Renal cortical epithelial cell (primary cell): ENCODE measurements at places on chromosomes 7 and 10. TPM values are rescaled to one million over a fixed set of nuclear protein-coding genes. Genes with fewer than 3 reads are reported as not detected.

DNA sequence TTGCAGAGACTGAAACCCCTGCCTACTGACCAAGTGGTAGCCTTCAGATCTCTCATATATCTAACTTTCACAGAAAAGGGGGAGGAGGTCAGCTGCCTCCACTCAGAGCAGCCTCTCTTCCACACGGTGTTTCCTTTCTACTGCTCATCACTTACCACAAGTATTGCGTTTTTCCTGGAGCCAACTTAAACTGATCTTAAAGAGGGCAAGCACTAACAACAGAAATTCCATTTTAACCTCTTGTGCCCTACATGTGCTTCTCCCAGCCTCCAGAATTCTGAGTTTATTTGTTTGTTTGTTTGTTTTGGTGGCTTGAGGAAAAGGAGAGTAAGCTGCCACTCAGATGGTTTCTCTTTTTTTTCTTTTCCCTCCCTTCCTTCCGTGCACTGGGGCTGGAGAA is 19.1 kb downstream of the SKIDA1 start:
- DNase-seq, result no peak

DNA sequence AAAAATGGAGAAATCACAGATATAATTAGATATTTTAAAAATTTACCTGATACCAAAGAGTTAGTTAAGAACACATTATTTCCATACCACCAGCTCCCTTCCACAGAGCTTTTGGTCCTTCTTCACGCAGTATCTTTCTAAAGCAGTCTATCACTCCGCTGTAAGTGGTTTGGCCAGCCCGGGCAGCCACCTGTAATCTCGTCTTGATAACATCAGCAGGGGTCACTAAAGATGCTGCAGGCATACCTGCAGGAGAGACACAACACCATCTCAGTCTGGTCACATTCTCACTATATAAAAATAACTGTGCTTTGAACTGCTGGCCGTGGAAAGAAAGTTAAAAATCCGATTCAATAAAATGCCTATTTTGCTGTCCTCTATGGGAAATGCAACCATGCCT is 200.1 kb downstream of the SLC25A13 start:
- DNase-seq, result no peak

DNA sequence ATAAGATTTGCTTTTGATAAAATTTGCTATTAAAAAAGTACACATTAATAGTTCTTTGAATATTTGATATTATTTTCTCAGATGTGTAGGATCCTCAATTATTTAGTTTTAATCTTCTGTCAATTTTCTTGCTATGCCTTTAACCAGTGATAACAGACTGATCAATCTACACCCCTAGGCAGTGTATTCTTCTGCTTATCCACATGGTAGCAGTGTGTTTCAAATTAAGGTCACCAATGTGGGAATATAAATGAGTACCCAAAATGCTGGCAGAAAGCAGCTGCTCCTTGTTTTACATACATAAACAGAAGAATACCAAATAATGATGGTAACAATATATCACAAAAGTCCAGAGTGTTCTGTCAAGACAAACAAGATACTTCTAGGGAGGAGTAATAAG is 87.0 kb downstream of the SKAP2 start:
- DNase-seq, result no peak

DNA sequence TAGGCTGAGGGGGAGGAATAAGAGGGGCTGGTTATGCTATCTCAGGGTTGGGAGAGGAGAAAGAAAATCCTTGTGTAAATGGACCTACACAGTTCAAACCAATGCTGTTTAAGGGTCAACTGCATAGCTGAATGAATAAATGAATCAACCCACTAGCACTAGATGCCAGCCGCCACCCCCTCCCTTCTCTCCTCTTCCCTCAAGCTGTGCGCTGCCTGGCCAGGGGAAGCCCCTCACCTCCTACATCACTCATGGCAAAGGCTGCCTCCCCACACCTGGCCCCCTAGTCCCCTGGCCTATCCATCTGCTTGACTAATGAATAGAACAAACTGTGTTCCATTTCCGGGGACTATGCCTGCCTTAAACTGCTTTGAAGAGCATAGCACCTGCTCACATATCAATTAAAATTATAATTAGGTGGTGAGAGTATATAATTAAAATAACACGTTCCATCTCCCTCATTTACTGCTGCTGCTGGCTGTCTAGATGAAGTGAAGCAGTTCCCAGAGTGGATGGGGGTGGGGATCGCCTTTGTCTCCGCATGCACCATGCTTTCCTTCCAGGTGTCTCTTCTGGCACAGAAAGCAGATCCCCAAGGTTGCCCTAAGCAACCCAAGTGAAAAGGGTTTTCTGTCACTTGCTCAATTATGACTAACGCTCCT is 32.6 kb downstream of the GRID1 start:
- DNase-seq, result no peak

GRCh38 chr10:94591461-94592205 is 46.0 kb downstream of the HELLS start:
- DNase-seq, result no peak

Gene DOCK4
- 24.5 and 50.4 TPM in 2 replicates for total RNA-seq

- no peak for DNase-seq
Observed at GRCh38 chr10:35462491-35462934, 126.2 kb downstream of the CCNY start.

Gene MDH2
- total RNA-seq, result 29.5 and 80.6 TPM in 2 replicates

DNA sequence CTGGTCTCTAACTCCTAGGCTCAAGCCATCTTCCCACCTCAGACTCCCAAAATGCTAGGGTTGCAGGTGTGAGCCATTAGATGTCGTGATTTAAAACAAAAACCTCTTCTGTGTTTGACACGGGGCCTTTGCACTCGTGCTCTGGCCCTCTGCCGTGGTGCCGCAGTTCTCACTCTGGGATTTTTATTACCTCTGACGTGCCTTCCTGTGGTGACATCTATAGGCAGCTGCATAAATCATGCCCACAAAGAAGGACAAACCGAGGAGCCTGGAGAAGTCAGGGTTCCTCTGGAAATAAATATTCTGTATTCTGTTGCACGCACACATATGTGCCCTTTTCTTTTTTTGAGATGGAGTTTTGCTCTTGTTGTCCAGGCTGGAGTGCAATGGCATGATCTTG is 25.9 kb upstream of the OCM start:
- no peak for DNase-seq

Gene XPNPEP1
- 121 and 123 TPM in 2 replicates for total RNA-seq

GRCh38 chr7:114083166-114084001 is 164.6 kb upstream of the PPP1R3A start:
- DNase-seq, result no peak

Gene SP8
- total RNA-seq, result not detected in 2 replicates

DNA sequence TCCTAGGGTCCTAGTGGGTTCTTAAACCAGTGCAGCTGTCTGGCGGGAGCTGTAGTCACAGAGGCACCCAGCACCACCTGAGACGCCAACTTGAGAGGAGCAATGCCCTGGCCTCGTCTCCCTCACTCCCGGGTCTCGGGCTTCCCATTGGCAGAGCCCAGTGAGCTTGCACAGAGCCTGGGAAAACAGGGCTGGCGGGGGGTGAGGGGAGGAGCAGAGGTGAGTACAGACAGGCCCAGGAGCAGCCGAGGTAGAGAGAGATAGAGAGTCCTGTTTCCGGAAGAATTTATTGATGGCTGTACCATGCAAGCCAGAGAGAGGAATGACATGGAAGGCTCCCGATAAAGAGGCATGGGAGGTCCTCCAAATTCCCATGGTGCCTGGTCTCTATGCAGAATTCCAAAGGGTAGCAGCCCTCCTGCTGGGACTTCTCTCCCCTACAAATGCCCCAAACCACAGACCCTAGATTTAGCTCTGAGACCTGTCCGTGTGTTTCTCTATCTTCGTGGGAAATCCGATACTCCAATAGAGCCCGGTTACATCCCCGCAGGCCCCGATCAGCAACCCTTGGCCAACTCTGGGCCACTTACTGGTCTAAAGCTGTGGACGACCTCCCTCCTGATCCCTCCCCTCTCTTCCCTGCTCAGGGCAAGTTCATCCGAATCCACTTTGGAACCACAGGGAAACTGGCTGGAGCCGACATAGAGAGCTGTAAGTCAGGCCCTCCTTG is 20.3 kb upstream of the MYH16 start:
- no peak for DNase-seq

Gene PRTFDC1
- 12.2 and 13.7 TPM in 2 replicates for total RNA-seq

- DNase-seq, result no peak
Observed at GRCh38 chr7:101857358-101857811, 40.0 kb downstream of the CUX1 start.

DNA sequence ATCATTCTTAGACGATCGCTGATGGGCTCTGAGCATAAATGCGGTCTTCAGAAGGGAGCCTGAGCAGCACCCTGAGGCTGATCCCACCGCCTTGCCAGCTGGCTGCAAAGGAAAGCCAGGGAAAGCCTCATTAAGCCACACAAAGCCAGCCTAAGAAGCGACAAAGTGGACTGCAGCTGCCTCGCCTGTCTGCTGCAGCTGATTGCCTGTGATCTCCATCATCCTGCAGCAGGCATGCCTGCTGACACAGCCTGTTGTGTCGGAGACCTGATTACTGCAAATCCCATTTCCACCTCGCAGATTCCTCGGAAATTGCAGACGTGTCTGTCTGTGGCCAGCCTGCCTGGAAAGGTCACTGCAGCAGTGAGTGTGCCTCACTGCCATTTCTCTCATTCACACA is 1087.0 kb upstream of the AUTS2 start:
- no peak for DNase-seq

GRCh38 chr7:129209067-129209926 is 15.5 kb upstream of the AHCYL2 start:
- no peak for DNase-seq

Gene CYP3A7
- total RNA-seq, result not detected in 2 replicates
